ENCODE measurements at places on chromosomes 3 and 15.
A peak's percentile ranks its signal among the peaks of the same experiment; 100 is the strongest.

GRCh38 chr15:93042691-93043378 lies 46.2 kb downstream of the RGMA start:
- DNase-seq: no peak

- DNase-seq: no peak
Measured at GRCh38 chr3:22966349-22966748, 236.8 kb upstream of the UBE2E2 start.

- DNase-seq: no peak
Measured at GRCh38 chr3:128083396-128083795, 31.2 kb downstream of the SEC61A1 start.

DNA sequence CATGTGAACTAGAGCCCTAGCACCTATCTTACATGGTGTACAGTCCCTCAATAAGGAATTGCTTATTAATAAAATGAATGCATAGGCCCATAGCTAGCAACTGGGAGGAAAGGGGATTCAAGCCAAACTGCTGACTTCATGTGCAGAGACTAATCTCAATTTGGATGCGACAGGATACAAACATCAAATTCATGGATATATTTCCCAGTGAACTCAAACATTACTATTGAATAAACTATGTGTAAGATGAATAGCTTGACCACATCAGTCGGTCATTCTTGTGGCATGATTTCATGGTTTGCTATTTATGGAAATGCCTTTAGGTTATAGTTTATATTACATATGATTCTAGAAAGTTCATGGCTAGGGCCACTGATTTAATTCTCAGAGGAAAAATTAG lies 268.6 kb upstream of the SLITRK3 start:
- no peak for DNase-seq

DNA sequence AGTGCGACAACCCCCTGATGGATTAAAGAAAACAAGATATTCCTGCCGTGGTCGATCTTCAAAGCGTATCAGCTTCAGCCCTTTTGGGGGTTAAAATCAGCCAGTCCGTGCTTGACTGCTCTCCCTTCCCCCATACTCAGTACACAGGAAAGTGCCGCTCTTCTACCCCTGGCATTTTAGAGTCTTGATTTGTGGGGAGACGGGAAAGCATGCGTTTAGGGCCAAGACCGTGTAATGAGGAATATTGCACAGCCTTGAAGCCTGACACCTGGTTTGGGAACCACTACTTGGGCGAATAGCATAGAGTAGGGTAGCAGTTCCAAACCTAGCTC lies 540 bp upstream of the EDC3 start:
- DNase-seq: no peak

DNA sequence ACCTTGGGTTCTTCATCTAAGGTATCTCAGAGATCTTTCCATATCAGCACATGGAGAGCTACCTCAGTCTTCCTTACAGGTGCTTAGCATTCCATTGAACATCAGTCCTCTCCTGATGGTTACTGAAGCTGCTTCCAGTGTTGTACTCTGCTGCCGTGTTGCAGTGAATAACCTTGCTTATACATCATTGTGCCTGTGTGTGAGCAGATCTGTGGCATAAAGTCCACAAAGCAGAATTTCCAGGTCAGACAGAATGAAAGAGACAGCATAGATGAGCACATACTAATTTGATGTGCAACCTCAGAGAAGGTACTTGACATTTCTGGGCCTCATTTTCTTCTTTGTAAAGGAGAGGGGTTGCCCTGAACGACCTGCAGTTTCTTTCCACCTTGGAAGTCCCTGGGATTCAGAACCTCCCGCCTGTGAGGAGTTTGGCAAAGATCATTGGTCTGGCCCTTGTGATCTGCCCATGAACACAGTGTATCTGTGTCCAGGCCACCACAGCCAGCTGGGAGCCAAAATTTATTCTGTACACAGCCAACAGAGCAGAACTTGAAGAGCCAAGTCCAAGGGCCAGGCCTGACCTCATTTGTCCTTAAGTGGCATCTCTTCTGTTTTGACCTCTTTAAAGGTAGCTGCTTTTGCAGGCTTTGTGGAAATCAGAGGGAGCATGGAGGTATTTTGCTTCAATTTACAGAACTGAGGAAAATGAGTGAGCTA lies 57.2 kb upstream of the SLC7A14 start:
- no peak for DNase-seq

GRCh38 chr3:159872374-159873109 lies 116.1 kb upstream of the IL12A start:
- no peak for DNase-seq

GRCh38 chr15:55407498-55408011 lies 604 bp downstream of the CCPG1 start:
- peak; percentile 3 for DNase-seq

DNA sequence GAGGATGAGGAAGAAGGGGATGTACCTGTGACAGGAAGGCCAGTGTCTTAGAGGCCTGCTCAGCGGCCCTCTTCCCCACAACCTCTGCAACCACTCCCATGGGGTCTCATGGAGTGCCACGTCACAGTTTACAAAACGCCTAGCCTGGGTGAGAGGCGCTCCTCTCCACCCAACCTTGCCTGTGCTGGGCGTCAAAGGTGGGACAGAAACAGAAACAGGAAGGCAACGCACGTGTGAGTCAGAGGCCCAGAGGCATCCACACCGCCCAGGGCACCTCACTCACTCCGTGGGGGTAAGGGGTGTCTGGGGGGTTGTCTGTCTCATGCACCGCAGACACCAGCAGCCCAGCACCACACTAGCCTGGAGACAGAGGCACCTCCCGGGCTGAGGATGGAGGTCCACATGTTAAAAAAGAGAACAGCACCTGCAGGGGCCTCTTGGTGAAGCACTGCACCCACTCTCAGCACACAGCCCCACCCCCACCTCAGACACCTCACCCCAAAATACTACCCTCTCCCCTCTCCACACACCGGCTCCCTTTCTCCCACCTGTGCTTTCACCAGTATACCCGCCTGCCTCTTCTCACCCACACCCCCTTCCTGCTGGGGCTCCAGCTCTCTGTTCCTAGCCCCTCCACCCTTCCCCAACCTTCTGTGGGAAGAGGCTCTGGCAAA lies 4.7 kb upstream of the CALML4 start:
- no peak for DNase-seq

- DNase-seq: no peak
Measured at GRCh38 chr15:82904574-82904973, 47.9 kb downstream of the HOMER2 start.

GRCh38 chr3:13235897-13236296 lies 162.7 kb upstream of the IQSEC1 start:
- DNase-seq: no peak

Data from neuronal stem cell (in vitro differentiated cells).